ENCODE measurements at places on chromosomes 3 and 15. TPM values are rescaled to one million over a fixed set of nuclear protein-coding genes. Genes with fewer than 3 reads are reported as not detected.

Gene APEH
- 72.0 TPM for total RNA-seq

DNA sequence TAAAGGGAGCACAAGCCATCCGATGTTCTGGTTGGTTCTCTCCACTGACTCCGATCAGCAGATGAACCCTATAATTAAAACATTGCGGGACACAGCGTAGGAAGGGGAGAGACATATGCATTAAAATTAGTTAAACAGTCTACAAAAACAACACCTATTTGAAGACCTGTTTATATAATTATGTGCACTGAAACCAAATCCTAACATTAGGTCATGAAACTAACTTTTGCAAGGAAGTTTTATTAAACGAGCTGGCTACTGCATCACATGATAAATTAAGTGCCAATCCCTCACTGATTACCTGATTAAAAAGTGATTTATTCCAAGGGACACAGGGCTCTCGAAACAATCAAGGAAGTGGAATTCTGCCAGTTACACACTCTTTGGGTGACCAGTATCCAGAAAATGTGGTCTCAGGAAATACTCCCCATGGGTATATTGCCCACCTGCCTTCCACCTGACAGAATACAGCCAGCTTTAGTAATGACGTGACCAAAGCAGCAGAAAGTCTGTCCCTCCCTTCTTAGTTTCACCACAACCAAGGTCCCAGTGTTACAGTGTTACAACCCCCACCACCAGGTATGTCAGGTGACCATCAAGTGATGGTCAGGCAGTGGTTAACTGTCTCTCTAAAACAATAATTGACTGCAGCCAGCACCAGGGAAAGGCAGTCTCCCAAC lies 69.5 kb downstream of the HERC1 start:
- no peak for DNase-seq

Gene GOLGA8K
- 1.6 TPM for total RNA-seq

DNA sequence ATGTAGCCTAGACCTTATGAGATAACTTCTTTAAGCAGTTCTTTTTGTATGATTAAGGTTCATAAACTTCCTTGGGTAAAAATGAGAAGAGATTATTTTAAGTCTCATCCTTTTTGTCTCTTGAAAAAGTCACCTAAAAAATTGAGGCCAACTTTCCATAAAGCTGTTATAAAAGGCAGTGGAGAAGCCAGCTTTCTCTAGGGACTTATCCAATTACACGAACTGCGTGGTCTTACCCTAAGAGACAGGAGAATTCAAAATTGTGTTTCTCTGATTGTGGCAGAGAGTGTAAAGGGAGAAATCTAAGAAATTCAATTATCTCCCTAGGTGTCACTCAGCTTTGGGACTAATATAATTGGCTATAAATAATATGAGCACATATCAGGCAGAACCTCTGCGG lies 262.0 kb downstream of the SHOX2 start:
- no peak for DNase-seq

DNA sequence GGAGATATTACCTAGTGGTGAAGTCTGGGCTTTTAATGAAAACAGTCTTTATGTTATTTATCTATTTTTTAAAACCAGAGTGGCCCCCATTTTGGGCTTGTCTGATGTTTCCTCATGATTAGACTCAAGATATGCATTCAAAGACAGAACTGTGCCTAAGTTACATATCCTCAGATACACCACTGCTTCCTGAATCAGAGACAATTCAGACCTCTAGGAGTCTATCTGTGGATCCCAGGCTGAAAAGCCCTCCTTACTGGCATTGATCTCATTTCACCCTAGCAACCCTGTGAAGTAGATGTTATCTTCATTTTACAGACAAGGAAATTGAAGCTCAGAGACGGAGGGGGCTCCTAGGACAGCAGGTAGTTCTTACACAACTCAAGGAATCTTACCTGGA lies 16.8 kb upstream of the TGM5 start:
- no peak for DNase-seq

Gene IQCF5
- total RNA-seq: not detected

Gene HDDC3
- total RNA-seq: 19.6 TPM

DNA sequence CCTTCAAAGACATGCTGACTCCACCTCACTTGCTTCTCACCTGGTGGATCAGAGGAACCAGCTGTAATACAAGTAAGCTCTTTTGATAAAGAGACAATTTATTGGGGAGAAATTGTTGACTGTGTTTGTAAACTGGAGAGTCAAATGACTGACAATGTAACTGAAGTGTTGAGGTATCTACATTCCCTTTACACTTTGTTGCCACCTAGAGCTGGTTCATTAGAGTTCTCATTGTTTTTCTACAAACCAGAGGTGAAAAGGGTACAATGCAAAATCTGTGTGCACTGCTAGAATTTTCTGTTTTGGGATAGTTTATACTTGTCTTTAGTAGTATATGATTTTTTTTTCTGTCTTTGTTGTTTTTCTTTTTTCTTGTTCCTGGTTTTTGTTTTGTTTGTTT lies 8.7 kb upstream of the LRRC58 start:
- no peak for DNase-seq

Gene CLDN18
- total RNA-seq: not detected

GRCh38 chr3:88112289-88112688 lies 37.5 kb upstream of the C3orf38 start:
- no peak for DNase-seq

GRCh38 chr3:126973814-126974213 lies 9.1 kb upstream of the PLXNA1 start:
- DNase-seq: no peak

- no peak for DNase-seq
These were observed 83.1 kb upstream of the OXTR start for GRCh38 chr3:8852511-8852910.

- no peak for DNase-seq
These were observed 15.0 kb upstream of the RTP3 start for GRCh38 chr3:46482632-46483350.

Gene TIMP4
- total RNA-seq: 3.0 TPM

DNA sequence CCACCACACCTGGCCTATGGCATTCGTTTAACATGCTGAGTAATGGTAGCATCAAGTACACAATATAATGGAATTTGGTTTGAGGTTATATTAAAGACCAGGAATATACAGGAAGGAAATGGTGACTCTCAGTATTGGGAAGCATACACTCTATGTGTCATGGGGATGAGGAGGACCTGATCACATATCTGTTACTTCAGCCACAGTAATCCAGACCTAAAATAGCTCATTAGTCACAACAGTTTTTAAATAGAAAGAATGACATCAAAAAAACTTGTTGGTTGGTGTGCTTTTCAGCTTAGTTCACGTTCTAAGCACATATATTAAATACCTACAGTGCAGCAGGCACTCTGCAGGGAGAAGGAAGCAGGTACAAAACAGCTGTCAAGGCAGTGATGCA lies 52.5 kb upstream of the ATP2C1 start:
- no peak for DNase-seq

DNA sequence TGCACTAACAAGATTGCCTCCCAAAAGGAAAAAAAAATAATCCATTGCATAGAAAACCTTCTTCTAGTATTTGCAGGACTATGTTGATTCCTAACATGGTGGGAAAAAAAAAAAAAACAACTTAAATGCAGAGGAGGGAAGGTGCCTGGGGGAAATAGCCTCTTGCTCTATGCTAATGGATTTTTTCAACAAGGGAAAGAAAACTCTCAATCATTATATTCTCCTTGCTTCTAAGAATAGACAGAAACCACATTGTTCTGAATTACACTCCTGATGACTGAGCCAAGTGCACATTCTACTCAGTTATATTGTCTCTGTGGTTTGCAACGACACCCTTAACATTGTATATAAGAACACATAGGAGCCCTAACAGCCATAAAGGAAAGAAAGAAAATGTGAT lies 760.2 kb downstream of the NAALADL2 start:
- no peak for DNase-seq

DNA sequence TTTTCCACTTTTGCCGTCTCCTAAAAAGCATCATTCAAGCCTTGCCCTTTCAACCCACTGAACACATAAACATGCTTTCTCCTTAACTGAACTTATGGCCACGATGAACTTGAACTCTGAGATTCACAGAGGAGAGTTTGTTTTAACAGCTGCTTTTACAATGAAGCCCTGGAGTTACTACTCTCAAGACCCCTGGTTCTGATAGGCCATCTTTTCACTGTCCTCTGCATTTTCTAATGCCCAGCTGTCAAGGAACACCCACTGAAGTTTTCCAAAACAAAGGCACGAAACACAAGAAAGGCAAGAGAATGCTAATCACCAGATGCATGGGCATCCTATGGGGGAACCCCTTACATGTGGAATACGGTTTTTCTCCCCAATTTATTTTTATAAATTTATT lies 100.8 kb downstream of the ADAMTS9 start:
- DNase-seq: no peak

- no peak for DNase-seq
These were observed 273.5 kb downstream of the NEK10 start for GRCh38 chr3:27095553-27096222.

Gene AGTR1
- not detected for total RNA-seq

Gene TMIE
- 6.4 TPM for total RNA-seq

GRCh38 chr3:149751551-149751950 lies 738 bp downstream of the COMMD2 start:
- DNase-seq: no peak

DNA sequence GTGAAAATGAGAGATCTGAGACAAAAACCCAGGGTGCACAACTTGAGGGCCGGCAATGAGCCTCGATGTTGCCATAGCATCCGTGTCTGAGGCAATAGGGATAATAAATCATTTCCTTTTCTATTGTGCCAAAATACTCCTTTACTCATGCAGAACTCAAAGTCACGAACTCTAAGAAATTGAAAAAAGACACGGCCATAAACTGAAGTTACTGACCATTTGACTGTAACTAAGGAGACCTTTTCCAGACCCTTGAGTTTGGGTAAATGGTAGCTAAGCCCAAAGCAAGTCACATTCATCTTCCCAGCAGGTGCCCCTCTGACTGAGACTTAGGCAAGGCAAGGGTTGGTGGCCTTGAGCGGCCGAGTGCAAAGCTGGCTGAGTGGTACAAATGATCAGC lies 141.2 kb upstream of the SLCO3A1 start:
- DNase-seq: no peak

DNA sequence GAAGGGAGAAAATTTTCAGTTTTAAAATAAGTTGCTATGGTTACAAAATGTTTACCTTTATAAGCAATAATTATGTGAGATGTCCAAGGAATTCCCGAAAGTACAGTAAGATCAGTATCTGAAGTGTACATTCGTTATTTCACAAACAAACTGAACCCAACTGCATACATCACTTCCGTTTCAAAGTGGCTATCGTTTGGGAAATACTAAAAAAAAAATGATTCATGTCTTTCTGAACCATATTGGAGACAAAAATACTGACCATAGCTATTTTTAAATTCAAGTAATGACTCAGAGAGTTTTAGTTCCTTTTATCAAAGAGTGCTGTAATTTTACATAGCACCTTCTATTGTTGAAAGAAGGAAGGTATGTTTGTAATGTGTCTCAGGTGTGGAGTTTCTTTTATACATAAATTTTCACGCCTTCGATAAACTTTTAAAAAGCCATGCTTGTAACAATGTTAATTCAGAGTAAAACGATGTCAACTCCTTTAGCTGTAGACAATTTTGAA lies 8.0 kb upstream of the ANKRD28 start:
- DNase-seq: no peak

DNA sequence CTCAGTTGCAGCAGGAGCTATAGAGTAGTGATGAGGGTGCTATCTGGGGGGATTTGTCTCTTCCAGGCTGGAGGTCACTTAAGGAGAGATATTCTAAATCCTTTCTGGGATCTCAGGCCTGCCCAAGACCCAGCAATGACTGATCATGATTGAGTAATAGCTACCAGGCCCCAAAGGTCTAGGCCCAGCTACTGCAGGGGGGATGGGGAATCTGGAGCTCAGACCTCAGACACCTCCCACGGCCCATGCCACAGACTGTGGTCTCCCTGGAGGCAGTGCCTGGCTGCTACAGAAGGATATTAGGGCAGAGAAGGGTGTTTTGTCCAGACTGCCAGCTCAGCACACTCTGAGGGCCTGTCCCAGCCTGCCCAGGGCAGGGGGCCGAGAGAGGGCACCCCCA lies 6.9 kb downstream of the SLC38A3 start:
- DNase-seq: no peak

DNA sequence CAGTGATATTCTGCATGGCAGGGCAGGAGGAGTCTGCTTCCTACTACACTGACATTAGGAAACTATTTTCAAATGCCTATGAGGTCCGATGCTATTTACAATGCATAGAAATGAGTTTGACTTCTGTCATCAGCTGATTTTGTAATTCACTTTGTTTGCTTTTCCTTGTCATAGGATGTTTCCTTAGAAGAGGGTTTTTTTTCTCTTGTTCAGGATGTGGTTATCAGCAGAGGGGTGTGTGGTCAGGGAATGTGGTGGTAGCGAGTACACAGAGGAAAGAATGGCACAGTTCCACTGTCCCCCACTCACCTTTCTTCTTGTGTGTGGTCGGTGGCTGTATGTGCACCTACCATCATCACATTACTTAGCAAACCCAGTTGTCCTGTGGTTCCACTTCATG lies 231.5 kb downstream of the LRTM1 start:
- no peak for DNase-seq

Gene RARB
- 16.7 TPM for total RNA-seq

Gene NAALADL2
- total RNA-seq: 19.1 TPM

- no peak for DNase-seq
These were observed 5.7 kb upstream of the CNTN6 start for GRCh38 chr3:1087066-1087560.

DNA sequence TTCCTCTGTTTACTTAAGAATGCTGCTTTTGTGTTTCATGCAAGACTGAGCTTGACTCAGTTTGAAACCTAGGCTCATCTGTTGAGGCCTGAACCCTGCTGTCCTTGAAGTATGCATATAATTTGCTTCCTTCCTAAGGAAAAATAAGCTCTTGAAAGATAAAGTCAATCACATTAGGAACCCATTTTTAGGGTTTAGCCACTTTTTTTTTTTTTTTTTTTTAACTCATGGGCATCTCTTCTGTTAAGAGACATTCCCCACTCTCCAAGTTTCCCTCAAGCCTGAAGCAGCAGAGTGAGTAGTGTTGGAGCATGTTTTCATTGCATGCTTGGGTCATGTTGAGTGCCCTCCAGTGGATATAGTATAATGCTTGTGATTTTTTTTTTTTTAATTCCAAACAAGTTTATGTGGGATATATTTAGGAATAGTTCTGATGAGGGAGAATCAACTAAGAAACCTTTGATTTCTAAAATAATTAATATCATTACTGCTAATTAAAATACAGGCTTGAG lies 3.6 kb downstream of the CTNNB1 start:
- DNase-seq: no peak

DNA sequence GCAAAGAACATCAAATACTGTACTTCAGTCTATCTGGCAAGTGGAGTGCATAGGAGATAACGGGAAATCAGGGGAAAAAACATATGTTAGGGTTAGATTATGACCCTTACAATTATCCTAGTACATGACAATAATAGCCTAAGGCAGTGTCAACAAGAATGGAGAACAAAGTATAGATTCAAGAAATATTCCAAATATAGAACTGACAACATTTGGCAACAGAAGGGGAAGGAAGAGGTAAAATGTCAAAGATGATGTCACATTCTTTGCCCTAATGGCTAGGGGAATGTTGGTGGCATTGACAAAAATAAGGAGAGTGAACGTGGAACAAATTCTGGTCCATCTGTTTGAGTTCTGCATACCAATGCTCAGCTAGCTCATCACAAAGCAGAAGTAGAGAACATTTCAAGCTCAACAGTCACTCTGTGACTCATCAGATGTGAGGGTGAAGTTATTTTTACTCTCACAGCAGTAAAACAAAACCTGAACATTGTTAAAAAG lies 15.5 kb upstream of the ATP8B4 start:
- no peak for DNase-seq
